T-helper 1 cell (primary cell): ENCODE measurements at places on chromosomes 12 and 14.

GRCh38 chr12:65495233-65495632, 216.8 kb downstream of the MSRB3 start:
- DNase-seq = no peak

DNA sequence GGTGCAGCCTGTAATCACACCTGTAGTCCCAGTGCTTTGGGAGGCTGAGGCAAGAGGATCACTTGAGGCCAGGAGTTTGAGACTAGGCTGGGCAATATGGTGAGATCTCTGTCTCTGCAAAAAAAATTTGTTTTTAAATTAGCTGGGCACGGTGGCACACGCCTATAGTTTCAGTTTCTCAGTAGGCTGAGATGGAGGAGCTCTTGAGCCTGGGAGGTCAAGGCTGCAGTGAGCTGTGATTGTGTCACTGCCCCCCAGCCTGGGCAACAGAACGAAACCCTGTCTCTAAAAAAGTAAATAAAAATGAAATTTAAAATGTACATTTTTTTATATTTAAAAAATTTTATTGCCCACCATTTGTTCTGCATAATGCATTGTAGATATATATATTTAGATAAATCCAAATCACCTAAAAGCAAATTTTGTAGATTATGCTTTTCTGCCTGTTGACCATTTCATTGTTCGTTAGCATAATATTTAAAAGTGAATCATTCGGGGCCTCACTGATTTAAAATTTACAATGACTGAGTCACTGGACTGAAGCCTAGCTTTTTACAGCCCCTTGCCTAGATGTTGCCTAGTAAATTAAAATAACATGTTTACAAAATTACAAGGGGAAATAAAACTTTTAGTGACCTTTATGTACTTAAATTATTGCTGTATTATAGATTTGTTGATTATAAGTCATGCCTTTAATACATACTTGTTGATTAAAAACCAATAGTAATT, 87.9 kb downstream of the USP15 start:
- no peak for DNase-seq

DNA sequence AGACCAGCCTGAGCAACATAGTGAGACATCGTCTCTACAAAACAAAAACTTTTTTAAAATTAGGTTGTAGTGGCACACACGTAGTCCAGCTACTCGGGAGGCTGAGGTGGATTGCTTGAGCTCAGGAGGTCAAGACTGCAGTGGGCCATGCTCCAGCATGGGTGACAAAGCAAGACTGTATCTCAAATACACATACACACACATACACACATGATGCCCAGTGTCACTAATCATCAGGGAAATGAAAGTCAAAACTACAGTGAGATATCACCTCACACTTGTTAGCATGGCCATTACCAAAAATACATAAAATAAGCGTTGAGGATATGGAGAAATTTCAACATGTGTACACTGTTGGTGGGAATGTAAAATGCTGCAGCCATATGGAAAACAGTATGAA, 33.2 kb upstream of the KICS2 start:
- DNase-seq = no peak

GRCh38 chr12:112266473-112266872, 115.8 kb downstream of the HECTD4 start:
- DNase-seq = no peak

DNA sequence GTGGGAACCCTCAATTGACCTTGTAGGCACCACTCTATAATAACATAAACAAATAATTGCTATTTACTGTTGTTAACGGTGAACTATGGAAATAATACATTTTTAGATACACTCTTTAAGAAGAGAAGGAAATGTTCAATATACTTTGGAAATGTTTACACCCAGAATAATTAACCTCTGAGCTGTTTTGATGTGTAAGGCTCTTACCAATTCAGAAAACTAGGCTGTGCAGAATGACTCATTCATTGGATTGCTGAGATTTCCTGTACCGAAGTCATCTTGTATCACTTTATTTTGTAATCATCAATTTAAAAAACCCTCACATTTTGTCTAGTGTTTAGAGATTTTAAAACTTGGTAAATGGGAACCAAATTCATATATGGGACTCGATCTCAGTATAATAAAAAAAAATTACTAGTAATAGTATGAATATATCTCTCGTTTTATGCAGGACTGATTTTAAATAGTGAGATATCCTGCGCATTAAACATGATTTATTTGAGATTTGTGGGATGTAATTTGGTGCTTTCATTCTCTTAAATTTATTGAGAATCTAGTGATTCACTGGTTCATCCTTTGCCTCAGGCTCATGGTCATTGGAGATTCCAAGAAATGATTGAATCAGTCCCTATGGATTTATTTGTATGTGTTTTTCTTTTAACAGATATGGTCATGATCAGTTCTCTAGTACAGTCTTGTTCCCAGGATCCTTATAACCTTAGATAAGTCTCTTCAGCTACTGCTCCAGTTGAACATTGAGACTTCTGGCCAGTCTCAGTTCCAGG, 3.9 kb downstream of the SAMD4A start:
- peak; percentile 28 for DNase-seq

GRCh38 chr12:81500788-81501187, 258.4 kb downstream of the PPFIA2 start:
- no peak for DNase-seq

DNA sequence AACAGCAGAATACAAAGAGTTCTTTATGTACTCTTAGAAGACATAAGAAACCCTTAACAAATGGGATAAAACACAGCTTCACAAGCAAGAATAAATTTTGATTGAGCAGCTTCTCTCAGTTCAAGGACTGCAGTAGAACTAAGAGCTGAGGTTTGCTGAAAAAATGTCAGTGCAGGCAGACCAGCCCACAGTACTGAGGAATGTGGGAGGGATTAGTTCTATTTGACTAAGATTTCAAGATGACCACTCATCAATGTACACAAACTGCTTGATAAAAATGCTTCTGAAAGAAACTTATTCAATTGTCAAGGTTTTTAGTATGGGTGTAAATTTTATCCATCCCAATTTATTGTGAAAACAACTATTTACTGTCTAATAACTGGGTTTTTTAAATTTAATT, 138.4 kb downstream of the SEC23A start:
- no peak for DNase-seq

DNA sequence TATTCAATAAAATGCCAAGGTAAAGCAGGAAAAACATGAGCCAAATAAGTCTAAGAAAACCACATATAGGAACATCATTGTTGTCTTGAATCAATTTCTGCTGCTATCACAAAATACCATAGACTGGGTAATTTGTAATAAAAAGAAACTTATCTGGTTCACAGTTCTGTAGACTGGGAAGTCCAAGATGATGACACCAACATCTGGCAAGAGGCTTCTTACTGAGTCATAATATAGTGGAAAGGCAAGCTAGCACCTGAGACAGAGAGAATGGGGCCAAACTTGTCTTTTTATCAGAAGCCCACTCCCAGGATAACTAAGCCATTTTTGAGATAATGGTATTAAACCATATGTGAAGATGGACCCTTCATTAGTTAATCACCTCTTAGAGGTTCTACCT, 975.9 kb downstream of the FLRT2 start:
- no peak for DNase-seq

DNA sequence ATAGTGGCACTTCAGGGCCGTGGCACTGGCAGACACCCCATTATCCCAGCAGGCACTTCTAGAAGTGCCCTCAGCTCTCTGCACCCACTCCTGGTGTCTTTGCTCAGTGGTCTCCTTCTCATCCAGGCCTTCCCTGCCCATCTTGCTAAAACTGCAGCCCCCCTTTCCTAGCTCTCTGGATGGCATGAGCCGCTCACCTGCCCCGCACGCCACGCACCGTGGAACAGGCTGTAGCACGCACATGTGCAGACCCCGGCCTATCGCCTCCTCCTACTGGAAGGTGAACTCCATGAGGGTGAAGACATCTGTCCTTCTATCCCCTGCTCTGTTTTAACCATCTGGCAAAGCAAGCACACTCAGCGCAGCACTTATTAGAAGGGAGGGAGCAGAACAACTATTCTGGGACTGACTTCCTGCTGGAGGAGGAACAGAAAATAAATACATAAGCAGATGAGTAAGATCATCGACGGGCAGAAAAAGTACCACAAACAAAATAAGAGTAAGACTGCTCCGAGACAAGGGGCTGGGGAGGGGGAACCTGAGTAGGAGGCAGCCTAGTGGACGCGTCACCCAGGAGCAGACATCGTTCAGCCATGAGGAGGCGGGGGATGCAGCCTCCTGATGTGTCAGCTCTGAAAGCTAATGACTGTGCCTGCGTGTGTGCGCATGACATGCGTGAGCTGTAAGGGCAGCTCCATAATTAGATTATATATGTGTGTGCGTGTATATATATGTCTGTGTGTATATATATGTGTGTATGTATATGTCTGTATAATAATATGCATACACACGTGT, 7.8 kb upstream of the FZD10 start:
- DNase-seq = no peak

DNA sequence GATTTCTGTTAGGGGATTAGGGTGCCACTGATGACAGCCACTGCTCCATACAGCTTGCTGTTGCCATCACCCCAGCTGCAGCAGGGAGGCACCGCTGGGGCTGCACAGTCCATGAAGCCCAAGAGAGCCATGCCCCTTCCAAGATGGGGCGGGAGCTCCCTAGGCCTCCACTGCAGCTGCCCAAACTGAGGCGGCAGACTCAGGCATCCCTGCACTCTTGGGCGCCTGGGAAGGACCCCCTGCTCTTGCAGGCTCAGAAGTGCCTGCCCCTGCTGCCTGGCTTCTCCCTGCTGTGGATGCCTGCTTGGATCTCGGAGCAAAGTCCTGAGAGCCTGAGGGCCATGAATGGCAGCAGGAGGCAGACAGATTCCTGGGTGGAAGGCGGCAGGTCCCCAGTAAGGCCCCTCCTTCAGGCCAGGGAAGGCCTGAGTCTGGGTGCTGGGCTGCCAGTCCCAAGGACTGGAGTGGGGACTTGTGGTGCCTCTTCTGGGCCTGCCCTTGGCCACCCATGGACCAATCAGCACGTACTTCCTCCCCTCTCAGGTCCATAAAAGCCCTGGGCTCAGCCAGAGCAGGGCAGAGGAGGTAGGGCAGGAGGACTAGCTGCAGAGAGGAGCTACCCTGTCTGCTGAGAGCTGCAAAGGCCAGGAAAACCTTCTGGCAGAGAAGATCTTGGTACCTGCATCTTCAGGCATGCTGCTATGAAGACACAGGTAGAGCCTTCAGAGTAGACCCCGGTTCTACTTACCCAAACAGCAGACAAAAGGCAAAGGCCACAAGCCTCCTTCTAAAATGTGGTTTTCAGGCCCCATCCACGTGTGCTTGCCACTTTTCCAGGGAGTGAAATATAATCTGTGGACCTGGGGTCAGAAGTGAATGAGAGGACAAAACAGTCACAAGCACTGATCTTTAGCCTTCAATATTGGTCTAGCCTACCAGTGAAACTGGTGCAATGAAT, 30.0 kb upstream of the STK38L start:
- no peak for DNase-seq

- no peak for DNase-seq
Observed at GRCh38 chr12:2083008-2083407, 30.2 kb downstream of the CACNA1C start.

GRCh38 chr14:64340560-64341196, 46.5 kb upstream of the ESR2 start:
- DNase-seq = no peak

- no peak for DNase-seq
Observed at GRCh38 chr14:78836777-78837176, 666.6 kb downstream of the NRXN3 start.

DNA sequence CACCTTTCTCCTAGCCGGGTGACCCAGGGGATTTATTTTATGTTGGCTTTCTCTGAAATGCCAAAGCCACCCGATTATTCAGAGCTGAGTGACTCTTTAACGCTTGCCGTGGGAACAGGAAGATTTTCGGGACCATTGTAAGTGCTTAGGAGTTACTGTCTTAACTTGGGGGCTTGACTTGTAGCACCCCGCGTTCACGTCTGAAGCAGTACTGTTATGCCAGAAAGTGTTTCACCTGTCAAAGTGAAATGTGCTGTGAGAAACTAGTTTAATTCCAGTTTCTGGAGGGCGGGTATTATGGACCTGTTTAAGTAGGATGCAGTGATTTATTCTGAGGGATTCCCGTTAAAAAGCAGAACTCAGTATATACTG, 218 bp downstream of the LYSET start:
- DNase-seq = no peak

- DNase-seq = no peak
Observed at GRCh38 chr14:102601378-102601925, 9.0 kb downstream of the RCOR1 start.

DNA sequence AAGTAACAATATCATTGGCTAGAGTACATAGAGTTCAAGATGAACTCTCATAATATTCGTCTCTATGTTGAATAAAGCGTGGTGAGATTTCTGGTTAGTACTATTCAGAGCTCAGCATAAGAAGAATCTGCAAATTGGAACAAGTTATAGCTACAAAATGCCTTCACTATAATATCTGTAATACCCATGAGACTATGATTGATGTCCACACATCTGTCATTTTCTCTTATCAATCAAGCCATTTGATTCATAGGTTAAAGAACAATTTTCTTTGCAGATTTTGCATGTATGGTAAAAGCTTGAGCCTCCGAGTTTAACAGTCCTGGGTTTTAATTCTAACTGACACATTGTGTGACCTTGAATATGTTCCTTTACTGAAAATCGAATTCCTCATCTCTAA, 1.4 kb downstream of the SOCS4 start:
- DNase-seq = no peak

GRCh38 chr14:52553671-52554575, 1.3 kb downstream of the GPR137C start:
- peak; percentile 80 for DNase-seq

- no peak for DNase-seq
Observed at GRCh38 chr14:50407111-50407812, 10.6 kb upstream of the CDKL1 start.

DNA sequence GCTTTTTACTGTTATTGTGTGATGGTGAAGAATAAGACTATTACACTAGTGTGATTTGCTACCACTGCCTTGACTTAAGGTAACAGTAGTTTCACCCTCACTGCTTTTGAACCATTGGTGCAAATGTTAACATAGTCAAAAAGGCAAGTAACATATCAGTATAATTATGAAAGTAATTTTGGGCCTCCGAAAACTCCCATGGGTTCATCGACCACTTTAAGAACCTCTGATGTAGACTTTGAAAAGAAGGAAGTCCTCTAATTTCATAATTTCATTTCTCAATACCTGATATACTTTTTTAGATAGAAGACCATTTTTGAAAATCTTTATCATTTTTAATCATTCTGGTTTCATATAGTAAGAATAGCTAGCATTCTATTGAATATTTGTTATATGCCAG, 57.7 kb downstream of the ETNK1 start:
- no peak for DNase-seq

- no peak for DNase-seq
Observed at GRCh38 chr14:77077040-77077439, 21.0 kb upstream of the CIPC start.

DNA sequence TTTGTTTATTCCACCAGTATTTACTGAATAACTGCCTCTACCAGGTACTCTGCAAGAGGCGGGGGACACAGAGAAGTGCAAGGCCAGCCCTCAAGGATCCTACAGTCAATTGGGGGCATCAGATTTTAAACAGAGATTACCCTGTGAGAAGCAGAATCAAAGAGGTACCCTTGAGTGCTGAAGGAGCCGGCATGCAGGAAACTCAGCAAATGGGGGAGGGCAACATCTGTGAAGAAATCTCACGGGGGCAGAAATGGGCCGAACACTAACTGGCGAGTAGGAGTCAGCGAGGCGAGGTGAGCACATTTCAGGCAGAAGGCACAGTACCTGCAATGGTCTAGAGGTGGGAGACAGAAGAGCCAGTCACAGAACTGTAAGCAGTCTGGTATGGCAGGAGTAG, 9.0 kb downstream of the GALNT6 start:
- DNase-seq = no peak
